AG04450 (cell line): ENCODE measurements at places on chromosomes 12 and 14.
A peak's percentile ranks its signal among the peaks of the same experiment; 100 is the strongest.

DNA sequence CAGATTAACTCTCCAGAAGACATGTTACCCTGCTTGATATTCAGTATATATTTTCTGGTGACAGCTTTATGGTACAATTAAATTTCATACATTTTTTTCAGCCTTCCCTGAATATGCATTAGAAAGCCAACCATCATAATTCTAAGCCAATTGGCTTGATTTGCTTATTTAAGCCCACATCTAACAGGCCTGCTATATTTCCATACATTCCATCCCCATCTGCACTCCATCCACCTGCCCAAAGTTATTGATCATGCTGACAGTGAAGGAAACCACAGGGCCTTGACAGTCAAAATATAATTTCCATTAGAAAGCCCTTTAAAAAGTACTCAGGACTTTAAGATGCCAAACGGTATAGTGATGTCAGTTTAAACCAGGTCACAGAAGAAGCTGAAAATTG is 164.3 kb downstream of the GXYLT1 start:
- no peak for DNase-seq

GRCh38 chr12:107635139-107635538 is 50.5 kb upstream of the PWP1 start:
- no peak for DNase-seq

- DNase-seq: no peak
These were observed 3.8 kb downstream of the TAS2R20 start for GRCh38 chr12:10994307-10994706.

DNA sequence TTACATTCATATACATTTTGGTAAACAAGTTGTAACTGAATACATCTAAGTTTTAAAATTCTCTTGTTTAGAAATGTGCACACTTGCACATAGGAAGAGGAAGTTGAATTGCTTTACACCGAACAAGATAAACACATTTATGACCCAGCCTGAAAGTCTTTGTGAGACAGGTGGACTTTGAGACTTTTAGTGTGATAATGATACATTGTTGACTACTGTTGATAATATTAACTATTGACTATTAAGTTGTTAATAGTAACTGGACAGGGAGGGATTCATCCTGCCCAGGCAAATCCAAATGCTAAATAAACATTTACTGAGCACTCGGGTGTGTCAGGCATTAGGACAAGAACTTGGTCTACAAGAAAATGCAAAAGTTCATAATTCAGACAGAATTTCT is 68.0 kb downstream of the AVPR1A start:
- no peak for DNase-seq

- DNase-seq: no peak
These were observed 92.4 kb upstream of the TMEM260 start for GRCh38 chr14:56487090-56487667.

DNA sequence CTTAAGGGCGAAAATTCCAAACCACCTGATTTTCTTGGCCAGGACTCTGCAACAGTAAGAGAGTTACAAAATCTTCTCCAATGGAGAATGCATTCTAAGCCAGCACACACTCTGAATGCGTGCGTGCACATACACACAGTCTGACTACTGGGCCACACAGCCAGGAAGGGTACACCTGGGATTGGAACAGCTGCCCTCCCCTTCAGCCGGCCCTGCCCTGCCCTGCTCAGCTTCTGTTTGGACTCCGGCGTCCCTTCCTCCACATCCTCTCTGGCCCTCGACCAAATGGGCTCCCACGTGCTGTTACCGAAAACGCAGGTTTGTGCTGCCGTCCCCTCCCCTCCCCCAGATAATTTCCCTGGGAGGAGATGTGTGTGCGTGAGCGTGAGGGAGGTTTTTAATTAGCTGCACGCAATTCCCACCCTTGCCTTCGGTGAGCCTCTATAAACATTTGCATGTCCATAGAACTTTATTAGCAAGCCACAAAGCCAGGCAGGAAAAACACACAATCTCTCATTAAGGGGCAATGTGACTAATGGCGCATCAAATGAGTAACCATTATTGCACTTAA is 43.0 kb downstream of the CCNK start:
- DNase-seq: no peak

- peak; percentile 23 for DNase-seq
These were observed 219.3 kb downstream of the TRHDE start for GRCh38 chr12:72491426-72491825.

GRCh38 chr12:99282624-99283023 is 364.9 kb upstream of the GARIN6 start:
- no peak for DNase-seq

DNA sequence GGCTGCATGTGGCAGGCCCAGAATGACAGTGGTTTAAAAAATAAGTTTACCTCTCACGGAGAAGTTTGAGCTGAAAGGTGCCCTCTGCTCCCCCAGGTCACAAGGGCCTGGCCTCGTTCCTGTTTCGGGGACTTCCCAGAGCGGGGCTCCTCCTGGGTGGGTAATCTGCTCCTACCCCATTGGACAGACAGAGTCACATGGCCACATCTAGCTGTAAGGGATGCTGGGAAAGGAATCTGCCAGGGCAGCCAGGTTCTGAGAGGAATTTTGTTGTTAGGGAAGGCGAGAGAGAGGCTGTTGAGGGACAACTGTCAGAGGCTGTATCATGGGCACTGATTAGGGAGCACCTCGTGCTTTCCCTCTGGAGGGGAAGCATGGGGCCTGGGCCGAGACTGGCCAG is 24.0 kb upstream of the DIO3 start:
- no peak for DNase-seq

DNA sequence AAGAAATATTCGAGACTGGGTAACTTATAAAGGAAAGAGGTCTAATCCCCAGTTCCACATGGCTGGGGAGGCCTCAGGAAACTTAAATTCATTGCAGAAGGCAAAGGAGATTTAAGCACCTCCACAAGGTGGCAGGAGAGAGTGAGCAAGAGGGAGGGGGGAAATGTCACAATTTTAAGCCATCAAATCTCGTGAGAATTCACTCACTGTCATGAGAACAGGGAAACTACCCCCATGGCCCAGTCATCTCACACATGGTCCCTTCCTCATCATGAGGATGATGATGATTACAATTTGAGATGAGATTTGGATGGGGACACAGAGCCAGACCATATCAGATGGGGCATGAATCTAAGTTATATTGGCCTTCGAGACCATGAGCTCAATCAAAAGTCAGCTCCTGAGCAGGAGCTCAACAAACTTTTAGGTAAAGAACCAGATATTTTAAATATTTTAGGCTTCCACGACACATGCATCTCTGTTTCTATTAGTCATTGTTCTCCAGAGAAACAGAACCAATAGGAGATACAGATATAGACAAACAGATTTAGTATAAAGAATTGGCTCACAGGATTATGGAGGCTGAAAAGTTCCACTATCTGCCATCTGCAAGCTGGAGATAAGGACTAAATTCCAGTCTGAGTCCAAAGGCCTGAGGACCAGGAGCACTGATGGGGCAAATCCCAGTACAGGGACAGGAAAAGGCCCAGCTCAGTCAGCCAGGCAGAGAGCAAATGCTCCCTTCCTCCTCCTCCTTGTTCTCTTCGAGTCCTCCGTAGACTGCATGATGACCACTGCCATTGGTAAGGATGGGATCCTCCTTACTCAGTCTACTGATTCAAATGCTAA is 24.9 kb downstream of the DGLUCY start:
- no peak for DNase-seq

- DNase-seq: peak; percentile 13
These were observed 2.8 kb downstream of the PIANP start for GRCh38 chr12:6697584-6698351.

- no peak for DNase-seq
These were observed 2.3 kb upstream of the PRPH start for GRCh38 chr12:49292729-49293055.

GRCh38 chr14:105182296-105183020 is 1.3 kb upstream of the NUDT14 start:
- DNase-seq: no peak

- DNase-seq: no peak
These were observed 183.3 kb upstream of the LMO3 start for GRCh38 chr12:16789204-16789790.

DNA sequence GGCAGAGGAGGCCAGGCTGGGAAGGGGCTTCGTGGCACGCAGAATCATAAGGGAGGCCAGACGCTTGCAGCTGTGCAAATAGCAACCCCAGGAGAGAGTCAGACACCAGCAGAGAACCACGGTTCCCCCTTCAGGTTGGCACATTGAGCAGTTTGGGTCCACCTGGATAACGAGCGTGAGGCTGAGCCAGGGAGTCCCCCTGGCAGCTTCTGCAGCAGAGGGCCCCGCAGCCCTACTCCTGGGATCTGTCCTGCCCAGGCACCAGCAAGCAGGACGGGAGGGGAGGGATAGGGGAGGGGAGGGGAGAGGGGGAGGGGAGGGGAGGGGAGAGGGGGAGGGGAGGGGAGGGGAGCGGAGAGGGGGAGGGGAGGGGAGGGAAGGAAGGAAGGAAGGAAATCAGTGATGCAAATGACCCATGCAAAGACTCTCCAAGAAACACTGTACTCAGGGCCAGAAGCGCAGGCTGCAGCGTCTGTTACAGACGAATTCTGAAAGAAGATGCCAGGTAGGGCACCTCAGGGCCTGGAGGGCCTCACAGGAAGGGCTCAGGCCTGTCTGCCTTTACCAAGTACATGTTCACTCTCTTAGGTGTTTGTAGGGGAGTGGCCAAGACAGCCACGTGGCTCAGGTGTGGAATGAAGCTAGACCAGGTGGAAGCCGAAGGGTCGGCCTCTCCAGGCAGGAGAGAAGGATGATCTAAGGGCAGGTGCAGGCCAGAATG is 32.3 kb upstream of the MMP17 start:
- no peak for DNase-seq

GRCh38 chr12:75571656-75572205 is 60.3 kb upstream of the KRR1 start:
- DNase-seq: no peak

GRCh38 chr14:96206461-96206860 is 1.8 kb downstream of the BDKRB2 start:
- DNase-seq: no peak

DNA sequence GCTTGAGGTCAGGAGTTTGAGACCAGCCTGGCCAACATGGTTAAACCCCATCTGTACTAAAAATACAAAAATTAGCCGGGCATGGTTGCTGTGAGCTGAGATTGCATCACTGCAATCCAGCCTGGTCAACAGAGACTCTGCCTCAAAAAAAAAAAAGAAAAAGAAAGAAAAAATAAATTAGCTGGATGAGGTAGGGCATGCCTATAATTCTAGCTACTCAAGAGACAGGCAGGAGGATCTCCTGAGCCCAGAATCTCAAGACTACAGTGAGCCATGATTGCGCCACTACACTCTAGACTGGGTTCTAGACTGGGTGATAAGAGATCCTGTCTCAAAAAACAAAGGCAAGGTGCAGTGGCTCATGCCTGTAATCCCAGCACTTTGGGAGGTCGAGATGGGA is 16.9 kb downstream of the PPP4R3A start:
- DNase-seq: no peak

DNA sequence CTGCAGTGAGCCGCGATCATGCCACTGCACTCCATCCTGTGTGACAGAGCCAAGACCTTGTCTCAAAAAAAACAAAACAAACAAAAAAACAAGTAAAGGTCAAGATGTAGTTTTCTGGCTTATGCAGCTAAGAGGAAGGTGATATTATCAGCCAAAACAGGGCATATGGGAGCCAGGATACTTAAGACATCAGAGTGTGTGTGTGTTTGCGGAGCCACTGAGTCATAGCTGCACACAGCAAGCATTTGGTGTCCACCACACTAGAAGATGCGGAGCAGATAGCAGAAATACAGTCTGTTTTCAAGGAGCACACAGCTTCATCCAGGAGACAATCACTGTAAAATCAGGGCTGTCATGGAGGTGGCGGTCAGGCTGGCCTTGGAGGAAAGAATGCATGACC is 72.6 kb upstream of the REP15 start:
- DNase-seq: no peak

DNA sequence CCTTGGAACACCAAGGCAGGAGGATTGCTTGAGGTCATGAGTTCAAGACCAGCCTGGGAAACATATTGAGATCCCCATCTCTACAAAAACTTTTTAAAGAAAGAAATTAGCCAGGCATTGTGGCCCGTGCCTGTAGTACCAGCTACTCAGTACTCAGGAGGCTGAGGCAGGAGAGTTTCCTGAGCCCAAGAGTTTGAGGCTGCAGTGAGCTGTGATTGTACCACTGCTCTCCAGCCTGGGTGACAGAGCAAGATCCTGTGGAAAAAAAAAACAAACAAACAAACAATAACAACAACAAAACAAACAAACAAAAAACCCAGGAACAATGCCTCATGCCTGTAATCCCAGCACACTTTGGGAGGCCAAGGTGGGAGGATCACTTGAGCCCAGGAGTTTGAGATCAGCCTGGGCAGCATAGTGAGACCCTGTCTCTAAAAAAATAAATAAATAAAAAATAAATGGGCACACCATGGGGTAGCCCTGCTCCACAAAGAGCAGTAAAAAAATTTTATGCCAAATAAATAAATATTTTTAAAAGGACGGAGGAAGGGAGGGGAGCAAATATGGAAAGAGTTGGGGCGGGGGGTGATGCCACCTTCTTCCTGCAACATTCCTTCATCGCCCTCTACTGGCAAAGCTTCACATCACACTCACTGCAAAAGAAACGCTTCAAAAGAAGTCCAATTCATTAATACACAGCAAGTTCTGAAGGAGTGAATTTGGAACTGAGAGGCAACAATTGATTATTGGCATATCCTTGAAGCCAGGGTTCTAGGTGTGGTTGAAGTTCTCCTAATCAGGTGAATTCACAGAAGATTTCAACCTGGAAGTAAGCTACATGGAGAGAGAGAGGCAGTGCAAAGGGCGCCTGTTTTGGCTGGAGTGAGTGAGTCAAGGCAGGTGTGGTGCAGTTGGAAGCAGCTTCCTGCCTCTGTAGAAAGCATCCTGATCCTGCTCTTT is 8.8 kb upstream of the GNPTAB start:
- DNase-seq: peak; percentile 45

- no peak for DNase-seq
These were observed 1004.4 kb downstream of the AACS start for GRCh38 chr12:126069549-126070165.

DNA sequence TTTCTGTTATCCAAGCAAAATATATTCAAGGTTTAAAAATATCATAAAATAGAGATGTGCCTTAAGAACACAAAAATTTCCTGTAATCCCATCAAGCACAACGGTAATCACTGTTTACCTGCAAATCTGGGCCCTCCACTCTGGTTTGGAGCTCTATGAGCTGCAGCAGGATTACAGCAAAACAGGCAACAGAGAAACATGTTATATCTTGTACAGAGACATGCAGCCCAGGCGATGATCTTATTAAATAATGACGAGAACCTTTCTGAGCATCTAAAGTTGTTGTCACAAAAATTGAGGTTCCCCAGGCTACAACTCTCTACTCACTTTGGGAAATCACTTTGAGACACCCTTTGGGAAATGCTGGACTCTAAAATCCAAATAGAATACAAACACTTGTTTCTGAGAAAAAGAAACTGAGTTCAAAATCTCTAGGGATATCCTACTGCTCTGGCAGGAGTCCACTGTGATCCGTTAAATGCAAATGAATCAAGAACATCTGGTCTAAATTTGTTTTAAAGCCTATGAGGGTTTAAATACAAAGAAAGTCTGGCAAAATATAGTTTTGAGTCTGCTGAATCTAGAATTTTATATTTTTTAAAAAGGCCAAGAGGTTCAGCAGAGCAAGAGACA is 36.3 kb downstream of the STON2 start:
- DNase-seq: no peak
